ENCODE measurements at places on chromosomes 12 and 14. TPM values are rescaled to one million over a fixed set of nuclear protein-coding genes. Genes with fewer than 3 reads are reported as not detected.

Gene JAG2
- 7.2 TPM for total RNA-seq

Gene BDKRB2
- 2.6 TPM for total RNA-seq

Gene SMCO2
- total RNA-seq: not detected

Gene RERG
- 5.2 TPM for total RNA-seq

Gene TMEM63C
- 20.1 TPM for total RNA-seq

DNA sequence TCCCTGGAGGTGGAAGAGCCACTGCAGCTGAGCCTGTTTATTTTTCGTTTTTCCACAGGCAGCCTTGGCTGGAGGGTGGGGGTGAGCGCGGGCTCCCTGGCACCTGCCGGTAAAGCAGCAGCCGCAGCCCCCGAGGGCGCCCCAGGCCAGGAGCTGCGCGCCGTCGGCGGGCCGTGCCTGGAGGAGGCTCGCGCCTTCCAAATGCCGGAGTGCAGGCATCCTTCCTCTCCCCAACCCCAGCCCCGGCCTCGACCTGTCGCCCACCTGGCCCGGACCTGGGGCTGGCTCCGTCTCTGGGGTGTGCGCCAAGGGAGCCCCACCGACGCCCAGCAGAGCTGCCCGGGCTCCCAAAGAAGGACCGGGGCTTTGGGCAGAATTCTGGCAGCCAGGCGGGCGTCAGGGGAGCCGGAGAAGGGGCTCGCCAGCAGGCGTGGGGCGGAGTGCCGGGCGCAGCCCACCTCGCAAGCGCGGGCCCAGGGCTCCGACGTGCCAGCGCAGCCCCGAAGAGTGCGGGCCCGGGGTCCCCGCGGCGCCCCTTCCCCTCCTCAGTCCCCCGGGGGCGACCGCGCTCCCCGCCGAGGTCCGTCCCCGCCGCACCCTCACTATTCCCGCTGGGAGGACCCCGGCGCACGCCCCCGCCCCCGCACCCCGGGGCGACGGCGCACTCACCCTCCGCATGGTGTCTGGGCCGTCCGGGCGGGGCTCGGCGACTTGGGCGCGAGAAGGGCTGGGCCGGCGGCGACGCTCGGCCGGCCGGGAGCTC, 130.3 kb downstream of the NDUFA12 start:
- peak overlapping the region; percentile 61 for H3K4me3 ChIP-seq
- H3K36me3 ChIP-seq: no peaks in the 10 kb centered on the region
- no peak overlapping the region for H3K27ac ChIP-seq
- H3K4me1 ChIP-seq: peaks cover 3% of the 10 kb centered on the region

GRCh38 chr12:69240631-69240995, 1.2 kb downstream of the CPSF6 start:
- peak overlapping the region; percentile 97 for H3K27ac ChIP-seq
- no peak for DNase-seq
- peaks cover 19% of the 10 kb centered on the region for H3K4me1 ChIP-seq
- H3K27me3 ChIP-seq: no peaks in the 10 kb centered on the region
- H3K4me3 ChIP-seq: peak overlapping the region; percentile 52

GRCh38 chr14:102140027-102140749, 491 bp downstream of the WDR20 start:
- peak; percentile 45 for DNase-seq
- no peaks in the 10 kb centered on the region for H3K36me3 ChIP-seq
- peaks cover 21% of the 10 kb centered on the region for H3K4me1 ChIP-seq
- H3K27me3 ChIP-seq: no peaks in the 10 kb centered on the region
- H3K27ac ChIP-seq: peak overlapping the region; percentile 86
- H3K4me3 ChIP-seq: peak overlapping the region; percentile 93

DNA sequence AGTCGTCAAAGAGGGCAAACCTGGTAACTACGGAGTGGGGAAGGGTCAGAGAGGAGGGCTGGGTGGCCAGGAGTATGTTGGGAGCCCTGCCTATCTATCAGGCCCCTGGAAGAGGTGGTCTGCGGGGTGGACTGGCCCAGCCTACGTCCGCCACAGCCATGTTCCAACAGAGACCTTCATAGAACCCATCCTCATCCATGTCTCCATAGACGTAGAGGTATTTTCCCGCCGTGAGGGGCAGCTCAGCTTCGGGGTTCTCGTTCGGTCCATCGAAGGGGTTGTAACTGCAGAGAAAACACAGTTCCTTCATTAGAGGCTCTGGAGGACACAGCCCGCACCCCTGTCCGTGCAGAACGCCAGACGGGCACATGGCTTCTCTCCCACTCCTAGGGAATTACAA, 107.3 kb downstream of the PIWIL1 start:
- no peak overlapping the region for H3K4me3 ChIP-seq
- H3K36me3 ChIP-seq: no peaks in the 10 kb centered on the region
- H3K4me1 ChIP-seq: no peaks in the 10 kb centered on the region
- no peak for DNase-seq
- no peak overlapping the region for H3K27ac ChIP-seq
- no peaks in the 10 kb centered on the region for H3K27me3 ChIP-seq

DNA sequence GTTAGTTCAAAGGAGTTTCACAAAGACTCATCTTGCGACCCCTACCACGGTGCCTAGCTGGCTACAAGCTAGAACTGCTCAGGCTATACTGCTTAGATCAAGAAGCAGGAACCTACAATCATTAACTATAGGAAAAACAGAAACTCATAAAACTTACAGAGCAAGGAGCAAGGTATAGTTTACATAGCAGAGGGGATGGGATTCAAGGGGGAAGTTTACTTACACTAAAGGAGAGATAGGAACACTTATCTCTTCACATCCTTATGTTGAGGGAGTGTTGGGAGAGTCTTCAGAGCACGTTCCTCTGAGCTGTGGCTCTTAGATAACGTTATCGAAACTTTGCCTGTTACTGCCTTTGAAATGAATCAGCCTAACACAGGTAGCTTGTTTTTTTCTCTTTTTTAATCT, 58.1 kb downstream of the FSCB start:
- no peak for DNase-seq
- H3K27ac ChIP-seq: peak overlapping the region; percentile 21
- peaks cover 16% of the 10 kb centered on the region for H3K4me1 ChIP-seq
- H3K27me3 ChIP-seq: no peaks in the 10 kb centered on the region
- H3K36me3 ChIP-seq: no peaks in the 10 kb centered on the region
- H3K4me3 ChIP-seq: no peak overlapping the region

DNA sequence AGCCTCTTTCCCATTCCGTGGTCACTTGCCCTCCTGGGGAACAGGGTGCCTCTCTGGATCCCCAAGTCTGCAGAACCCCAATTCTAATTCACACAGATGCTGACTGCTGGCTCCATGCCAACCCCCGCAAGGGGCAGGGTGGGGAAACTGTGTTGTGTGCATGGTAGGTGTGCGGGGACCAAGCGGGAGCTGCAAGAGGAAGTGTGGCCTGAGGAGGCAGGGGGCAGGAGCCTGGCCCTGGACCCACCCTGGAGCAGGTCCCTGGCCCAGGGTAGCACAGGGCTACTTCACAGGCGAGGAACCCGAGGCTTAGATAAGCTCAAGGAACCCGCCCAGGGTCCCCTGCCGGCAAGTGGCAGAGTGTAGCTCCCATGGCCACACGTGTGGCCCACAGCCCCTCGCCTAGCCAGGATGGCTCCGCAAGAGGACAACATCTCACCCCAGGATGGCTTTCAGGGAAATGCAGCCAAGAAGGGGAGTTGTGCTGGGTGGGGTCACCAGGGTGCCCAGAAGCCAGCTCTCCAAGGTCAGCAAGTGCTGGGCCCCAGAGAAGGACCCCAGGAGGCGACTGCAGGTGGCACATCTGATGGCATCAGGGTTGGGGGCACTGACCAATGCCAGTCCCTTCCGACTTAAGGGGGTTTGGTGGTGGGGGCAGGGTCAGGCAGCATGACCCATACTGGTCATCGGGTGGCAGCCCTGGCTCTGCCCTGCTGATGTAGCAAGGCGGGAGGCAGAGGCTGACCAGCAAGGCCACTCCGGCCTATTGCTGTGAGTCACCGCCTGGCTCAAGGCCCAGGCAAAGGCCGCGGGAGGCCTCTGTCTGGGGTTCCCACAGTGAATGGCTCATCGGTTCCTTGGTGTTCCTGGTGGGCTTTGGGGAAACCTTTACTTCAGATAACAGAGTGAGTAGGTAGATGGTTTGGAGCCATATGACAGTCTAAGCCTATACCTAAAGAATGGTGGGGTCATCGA, 37.3 kb upstream of the EML1 start:
- H3K36me3 ChIP-seq: no peaks in the 10 kb centered on the region
- peaks cover 7% of the 10 kb centered on the region for H3K27me3 ChIP-seq
- no peak overlapping the region for H3K4me3 ChIP-seq
- peak; percentile 73 for DNase-seq

DNA sequence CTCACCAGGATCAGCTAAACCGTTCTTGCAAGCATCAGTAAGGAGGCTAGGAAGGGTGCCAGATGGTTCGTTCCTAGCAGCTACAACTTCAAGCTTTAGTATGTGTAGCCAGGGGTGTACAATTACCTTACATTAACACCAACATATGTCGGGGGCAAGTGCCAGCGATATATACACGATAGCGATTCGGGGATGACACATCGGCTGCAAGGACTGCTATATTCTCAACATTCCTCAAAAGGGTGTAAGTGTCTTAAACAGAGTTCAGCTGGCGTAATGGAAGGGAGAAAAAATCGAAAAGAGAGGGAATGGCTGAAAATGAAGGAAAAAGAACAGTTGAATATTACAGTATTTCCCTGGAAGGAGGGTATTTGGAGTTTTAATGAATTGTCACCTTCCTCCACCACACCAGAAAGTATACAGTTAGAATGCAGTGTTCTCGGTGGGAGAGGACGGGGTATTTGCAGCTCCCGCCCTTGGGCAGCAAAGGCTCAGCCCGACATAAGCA, 545 bp downstream of the LIMA1 start:
- peaks cover 3% of the 10 kb centered on the region for H3K4me1 ChIP-seq
- H3K4me3 ChIP-seq: peak overlapping the region; percentile 78
- peak; percentile 17 for DNase-seq

GRCh38 chr12:2648406-2648805, 146.4 kb upstream of the FKBP4 start:
- H3K4me1 ChIP-seq: no peaks in the 10 kb centered on the region
- no peak overlapping the region for H3K27ac ChIP-seq
- no peaks in the 10 kb centered on the region for H3K36me3 ChIP-seq
- no peak overlapping the region for H3K4me3 ChIP-seq
- H3K27me3 ChIP-seq: no peaks in the 10 kb centered on the region

DNA sequence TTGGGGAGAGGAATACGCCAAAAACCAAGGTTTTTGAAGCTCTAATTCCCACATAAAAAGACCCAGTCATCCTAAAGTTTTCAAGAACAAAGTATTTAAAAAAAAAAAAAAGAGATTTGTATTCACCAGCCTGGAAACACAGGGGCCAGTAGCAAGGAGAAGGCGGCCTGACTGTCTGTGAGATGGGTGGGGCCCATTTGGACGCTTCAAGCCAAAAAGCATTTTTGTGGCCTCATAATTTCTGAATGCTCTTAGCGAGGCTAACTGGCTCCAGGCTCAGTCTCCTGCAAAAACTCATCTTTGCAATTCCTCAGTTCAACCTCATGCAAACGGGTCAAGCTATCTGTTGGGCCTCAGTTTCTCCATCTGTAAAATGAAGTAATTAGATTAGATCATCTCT, 514.1 kb downstream of the MED13L start:
- H3K4me3 ChIP-seq: no peak overlapping the region
- no peaks in the 10 kb centered on the region for H3K36me3 ChIP-seq
- H3K27ac ChIP-seq: no peak overlapping the region
- no peaks in the 10 kb centered on the region for H3K4me1 ChIP-seq
- peaks cover 11% of the 10 kb centered on the region for H3K27me3 ChIP-seq

DNA sequence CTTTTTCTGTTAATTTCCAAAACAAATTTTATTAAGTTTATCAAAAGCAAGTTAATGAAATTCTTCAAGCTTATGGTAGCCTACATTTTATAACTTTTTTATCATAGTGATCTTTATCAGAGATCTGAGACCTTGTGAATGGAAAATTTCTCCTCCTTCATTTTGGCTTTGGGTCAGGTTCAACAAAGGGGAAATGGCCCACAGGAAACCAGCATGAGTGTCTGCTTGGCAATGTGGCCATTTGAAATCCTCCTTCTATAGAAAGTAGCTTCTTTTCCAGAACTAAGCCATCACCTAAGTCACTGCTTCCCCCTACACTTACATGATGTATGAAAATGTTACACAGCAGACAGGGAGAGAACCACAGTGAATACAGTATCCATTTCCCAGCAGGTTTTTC, 1.6 kb downstream of the RHOJ start:
- H3K27me3 ChIP-seq: no peaks in the 10 kb centered on the region
- no peak overlapping the region for H3K4me3 ChIP-seq
- peaks cover 9% of the 10 kb centered on the region for H3K4me1 ChIP-seq
- no peaks in the 10 kb centered on the region for H3K36me3 ChIP-seq
- peak overlapping the region; percentile 76 for H3K27ac ChIP-seq

- peaks cover 6% of the 10 kb centered on the region for H3K27me3 ChIP-seq
- peak; percentile 11 for DNase-seq
- no peak overlapping the region for H3K4me3 ChIP-seq
Observed at GRCh38 chr14:104091927-104092771, 6.6 kb downstream of the ASPG start.

GRCh38 chr14:25371068-25371467, 321.1 kb upstream of the STXBP6 start:
- H3K4me1 ChIP-seq: no peaks in the 10 kb centered on the region
- DNase-seq: no peak
- no peak overlapping the region for H3K4me3 ChIP-seq
- no peaks in the 10 kb centered on the region for H3K27me3 ChIP-seq
- H3K36me3 ChIP-seq: no peaks in the 10 kb centered on the region
- H3K27ac ChIP-seq: no peak overlapping the region

Measured in transverse colon (tissue), 4 donors.